ENCODE measurements at places on chromosomes 2 and 18.

DNA sequence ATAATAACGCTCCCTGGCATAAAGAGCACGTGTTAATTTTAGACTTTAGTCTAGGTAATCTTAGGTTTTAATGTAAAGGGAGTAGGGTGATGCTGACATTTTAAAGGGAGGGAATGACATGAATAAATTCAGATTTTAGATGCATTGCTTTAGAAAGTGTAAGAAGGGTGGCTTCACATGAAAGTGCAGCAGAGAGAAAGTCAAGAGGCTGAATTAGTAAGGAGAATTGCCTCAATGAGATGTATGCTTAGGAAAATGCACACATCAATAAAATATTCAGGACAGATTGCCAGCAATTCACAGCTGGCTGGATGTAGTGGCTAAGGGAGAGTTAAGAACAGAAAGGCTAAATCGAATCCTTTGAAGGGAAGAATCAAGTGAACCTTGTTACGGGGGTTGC lies 165.5 kb upstream of the CDH19 start:
- DNase-seq: no peak

DNA sequence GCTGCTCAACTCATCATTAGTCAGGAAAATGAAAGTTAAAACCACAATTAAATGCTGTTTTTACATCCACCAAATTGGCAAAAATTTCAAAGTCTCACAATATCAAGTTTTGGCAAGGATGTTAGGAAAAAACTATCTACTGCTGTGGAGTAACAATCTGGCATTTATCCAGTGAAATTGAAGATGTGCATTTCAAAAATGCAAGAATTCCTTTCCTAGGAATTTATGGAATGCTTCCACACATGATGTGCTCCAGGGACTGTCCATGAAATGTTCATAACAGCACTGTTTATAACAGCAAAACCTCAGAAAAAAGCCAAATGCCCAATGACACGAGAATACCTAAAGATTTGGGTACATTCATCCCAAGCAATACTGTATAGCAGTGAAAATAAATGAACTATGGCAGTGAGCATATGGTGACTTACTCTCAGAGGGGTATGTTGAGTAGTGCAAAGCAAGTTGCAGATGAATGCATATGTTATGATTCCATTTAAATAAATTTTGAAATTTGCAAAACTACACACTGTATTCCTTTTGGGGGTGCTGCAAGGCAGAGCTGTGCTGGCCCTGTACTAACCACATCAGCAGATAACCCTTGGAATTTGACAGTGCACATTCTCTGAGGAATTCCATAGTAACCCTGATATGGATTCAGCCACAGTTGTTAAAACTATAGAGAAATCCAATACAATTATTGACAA lies 41.3 kb upstream of the GYPC start:
- no peak for DNase-seq

DNA sequence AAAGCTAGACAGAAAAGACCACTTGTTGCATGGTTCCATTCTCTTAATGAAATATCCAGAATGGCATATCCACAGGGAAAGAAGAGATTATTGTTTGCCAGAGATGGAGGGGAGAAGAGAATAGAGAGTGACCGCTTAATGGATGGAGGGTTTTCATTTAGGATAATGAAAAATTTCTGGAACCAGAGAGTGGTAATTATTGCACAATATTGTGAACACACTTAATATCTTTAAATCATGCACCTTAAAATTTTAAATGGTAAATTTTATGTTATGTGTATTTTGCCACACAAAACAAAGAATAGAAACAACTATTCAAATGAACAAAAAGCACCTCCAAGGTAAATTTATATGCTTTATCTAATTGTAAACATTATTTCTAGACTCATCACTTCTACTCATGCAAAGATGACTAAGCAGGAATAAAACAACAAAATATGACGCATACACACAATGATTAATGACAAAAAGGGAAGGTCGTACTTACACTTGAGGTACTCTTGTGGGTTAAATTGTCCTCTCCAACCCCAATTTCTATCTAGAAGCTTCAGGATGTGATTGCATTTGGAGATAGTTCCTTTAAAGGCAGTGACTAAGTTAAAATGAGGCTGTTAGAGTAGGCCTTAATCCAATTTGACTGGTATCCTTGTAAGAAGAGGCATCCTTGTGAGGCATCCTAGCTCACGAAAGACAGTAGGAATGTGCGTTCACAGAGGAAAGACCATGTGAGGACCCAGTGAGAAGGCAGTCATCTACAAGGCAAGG lies 18.7 kb upstream of the DHRS9 start:
- DNase-seq: no peak

DNA sequence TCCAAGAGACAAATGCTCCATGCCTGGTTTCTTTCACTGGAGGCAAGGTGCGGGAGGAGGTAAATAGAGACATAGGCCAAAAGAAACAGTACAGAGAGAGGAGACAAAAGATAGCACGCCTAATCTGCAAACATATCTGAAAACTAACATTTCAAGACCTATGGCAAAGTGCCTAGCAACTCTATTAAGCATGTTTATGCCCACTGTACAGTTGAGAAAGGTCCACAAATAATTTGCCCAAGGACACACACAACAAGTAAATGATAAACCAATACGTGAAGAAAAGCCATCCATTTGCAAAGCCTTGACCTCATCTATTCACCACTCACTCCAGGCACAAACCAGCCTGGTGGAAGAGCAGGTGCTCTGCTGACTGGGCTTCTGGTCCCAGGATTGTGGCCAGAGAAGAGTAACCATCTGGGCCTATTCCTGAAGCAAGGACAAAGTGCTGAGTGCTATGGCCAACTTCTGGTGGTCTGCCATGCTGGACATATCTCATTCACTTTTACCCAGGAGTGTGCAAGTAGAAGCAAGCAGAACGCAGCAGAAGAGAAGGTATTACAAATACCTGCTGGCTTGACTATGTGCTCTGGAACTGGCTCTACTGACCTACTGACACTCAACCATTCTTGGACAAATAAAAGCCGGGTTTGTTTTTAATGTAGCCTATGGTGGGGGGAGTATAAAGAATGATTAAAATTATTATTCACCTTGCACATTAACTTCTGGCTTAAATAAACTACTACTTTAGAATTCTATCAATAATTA lies 25.3 kb downstream of the TMEM131 start:
- no peak for DNase-seq

Data from urinary bladder (tissue), 4 donors.